ENCODE measurements at places on chromosomes 13 and 19.

DNA sequence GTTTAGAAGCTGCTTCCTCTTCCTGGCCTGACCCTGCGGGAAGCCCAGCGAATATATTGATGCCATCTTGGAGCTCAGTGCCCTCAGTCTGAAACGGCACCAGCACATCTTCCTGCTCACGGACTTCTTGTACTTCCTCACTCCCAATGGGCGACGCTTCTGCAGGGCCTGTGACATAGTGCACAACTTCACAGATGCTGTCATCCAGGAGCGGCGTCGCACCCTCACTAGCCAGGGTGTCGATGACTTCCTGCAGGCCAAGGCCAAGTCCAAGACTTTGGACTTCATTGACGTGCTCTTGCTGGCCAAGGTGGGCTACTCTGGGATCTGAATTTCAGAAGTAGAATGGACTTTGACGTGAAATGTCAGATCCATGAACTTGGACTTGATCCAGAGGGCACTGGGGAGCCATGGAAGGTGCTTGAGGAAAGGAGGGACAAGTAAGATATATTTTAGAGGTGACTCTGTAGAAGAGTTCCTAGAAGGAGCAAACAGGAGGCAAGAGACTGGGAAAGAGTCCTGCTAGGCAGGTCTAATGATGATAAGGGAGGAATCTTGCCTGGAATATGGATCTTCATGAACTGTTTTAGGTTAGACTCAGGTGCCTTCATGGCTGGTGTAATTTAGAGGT lies 38.4 kb upstream of the CYP4F8 start:
- DNase-seq, result no peak

DNA sequence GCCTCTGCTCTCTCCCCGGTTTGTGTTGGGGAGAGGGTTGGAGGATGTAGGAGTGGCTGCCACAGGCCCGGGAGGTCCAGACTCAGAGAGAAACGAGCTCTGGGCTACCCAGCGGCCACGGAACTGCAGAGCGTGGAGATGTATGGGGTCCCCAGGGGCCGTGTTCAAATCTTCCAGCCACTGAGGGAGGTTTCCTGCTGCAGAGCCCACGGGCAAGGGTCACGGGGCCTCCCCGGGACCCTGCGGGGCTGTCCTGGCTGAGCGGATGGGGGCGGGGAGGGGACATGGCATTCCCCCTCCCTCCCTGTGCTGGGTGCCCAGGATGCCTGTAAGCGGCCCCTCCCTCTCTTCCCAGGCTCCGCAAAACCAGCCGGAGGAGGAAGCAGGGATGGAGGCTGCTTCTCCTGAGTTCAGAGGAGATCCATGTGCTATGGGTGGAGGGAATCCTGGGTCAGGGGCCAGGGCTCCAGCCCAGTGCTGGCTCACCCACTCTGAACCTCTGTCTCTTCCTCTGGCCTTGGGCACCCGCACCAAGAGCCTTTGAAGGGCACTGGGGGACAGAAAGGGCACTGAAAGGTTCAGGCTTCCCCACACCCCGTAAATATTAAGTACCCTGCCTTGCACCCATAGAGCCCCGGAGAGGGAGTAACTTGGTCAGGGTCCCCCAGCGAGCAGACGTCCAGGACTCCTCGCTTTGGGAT lies 22.6 kb downstream of the SMIM24 start:
- no peak for DNase-seq

DNA sequence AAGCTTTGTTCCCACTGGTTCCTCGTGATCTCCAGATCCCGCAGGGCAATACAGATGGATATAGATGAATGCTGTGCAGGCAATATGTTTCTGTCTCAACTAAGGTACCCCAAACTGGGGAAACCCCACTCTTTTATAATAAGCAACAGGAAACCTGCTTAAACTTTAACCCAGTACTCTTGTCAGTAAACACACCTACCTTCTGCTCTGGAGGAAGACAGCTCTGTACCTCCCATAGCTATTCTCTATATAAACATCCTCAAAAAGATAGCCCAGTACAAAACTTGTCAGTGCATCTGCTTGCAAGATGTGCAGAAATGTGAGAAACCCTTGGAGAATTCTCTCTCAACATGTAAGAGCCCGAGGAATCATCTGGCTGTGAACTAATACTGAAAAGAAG lies 583.6 kb downstream of the OLFM4 start:
- no peak for DNase-seq

DNA sequence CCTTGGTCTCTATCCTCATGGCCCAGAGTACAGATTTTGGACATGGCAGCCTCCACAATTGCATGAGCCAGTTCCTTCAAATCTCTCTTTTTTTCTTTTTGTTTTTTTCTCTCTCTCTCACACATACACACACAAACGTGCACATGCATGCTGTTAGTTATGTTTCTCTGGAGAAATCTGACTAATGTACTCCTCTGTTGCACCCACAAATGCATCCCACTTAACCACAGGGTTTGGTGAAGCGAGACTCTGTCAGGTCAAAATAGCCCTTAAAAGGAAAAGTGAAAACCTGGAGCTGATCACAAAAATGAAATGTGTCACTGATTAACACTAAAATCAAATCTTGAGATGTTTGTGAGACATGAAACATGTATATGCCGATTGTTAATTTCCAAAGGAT lies 374.6 kb upstream of the ARGLU1 start:
- DNase-seq, result no peak

- no peak for DNase-seq
Measured at GRCh38 chr13:99572131-99572530, 70.9 kb downstream of the TM9SF2 start.

GRCh38 chr13:112241288-112241687 lies 134.9 kb upstream of the SPACA7 start:
- DNase-seq, result no peak

DNA sequence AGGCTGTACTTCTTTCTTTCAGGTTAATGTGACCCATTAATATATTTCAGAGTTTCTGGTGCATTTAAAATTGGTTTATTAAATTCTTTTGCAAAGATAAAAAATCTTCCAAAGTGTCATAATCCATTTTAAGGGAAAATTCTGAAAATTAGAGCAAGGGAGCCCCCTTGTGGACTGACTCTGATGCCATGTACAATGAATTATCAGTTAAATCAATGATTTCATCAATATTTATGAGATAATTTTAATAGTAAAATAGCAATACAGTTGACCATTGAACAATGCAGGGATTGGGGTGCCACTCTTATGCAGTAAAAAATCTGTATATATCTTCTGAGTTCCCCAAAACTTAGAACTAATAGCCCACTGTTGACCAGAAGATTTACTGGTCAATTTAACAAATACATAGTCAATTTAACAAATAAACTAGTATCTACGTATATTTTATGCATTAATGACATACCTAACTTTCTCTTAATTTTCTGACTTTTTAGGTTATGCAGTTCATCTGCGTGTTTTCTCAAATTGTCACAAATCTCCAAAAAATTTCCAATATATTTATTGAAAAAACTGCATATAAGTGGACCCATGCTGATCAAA lies 479.1 kb upstream of the MIR17HG start:
- no peak for DNase-seq

- DNase-seq, result peak; percentile 57
Measured at GRCh38 chr19:40221858-40222619, 3.9 kb upstream of the TTC9B start.

DNA sequence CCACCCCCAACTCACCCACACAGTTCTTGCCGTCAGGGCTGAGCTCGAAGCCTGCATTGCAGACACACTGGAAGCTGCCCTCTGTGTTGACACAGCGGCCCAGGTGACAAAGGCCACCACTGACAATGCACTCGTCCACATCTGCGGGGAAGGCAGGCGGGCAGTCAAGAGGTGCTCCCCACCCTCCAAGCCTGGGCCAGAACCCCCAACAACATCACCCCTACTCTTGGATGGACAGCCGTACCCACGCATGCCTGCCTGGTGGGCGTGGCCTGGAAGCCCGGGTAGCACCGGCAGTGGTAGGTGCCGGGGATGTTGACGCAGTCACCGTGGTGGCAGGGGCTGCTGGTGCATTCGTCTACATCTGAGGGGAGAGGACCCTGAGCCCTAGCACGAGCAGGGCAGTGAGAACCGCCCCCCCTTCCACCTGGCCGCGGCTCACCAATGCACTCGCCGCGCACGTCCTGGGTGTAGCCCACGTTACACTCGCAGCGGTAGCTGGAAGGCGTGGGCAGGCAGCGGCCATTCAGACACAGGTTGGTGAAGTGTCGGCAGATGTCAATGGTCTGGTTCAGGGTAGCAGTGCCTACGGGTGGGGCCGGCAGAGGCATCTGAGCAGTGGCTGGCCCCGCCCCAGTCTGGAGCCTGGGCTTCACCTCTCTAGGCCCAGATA lies 13.3 kb downstream of the FBN3 start:
- no peak for DNase-seq

DNA sequence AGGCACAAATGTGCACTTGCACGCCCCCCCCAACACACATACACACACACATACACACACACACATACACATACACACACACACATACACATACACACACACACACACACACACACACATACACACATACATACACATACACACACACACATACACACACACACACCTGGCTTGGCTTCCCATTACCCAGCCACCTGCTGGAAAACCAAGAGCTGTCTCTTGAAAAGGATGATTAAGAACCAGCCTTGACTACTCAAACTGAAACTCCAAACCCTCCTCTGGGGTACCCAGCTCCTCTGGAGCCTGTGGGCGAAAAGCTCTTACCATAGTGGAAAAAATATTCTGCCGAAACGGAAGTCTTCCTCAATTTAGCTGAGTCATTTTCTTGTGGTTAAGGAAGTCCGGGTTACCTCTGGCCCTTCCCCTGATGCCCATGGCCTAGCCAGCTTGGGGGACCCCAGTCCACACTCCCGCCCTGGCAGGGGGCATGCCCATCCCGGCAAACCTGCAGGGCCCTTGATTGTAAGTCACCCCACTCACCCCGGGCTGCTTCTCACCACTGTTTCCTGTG lies 21.9 kb downstream of the CEBPA start:
- peak; percentile 71 for DNase-seq

GRCh38 chr19:21314676-21315075 lies 14.5 kb downstream of the ZNF708 start:
- DNase-seq, result no peak

- peak; percentile 93 for DNase-seq
Measured at GRCh38 chr19:38317104-38317612, 1.4 kb upstream of the YIF1B start.

GRCh38 chr13:110576070-110576394 lies 14.5 kb upstream of the RAB20 start:
- DNase-seq, result no peak

DNA sequence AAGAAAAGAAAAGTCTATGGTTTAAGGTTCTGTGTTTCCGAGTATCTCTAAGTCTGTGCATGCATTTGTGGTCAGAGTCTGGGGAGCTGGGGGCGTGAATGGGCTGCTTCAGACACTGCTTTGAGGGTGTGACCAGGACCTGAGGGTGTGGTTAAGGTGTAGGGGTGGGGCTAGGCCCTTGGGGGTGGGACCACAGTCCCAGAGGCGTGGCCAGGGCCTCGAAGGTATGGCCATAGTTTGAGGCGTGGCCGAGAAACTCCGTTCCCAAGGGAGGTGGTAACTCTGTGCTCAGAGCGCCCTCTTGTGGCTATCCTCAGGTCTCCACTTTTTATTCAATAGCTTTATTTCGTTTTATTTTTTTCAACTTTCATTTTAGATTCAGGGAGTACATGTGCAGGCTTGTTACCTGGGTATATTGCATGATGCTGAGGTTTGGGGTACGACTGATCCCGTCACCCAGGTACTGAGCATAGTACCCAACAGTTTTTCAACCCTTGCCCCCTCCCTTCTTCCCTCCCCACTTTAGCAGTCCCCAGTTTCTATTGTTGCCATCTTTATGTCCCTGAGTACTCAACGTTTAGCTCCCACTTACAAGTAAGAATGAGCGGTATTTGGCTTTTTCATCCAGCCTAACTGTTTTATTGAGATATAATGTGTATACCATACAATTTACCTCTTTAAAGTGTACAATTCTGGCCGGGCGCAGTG lies 7.0 kb upstream of the CBLC start:
- peak; percentile 75 for DNase-seq

DNA sequence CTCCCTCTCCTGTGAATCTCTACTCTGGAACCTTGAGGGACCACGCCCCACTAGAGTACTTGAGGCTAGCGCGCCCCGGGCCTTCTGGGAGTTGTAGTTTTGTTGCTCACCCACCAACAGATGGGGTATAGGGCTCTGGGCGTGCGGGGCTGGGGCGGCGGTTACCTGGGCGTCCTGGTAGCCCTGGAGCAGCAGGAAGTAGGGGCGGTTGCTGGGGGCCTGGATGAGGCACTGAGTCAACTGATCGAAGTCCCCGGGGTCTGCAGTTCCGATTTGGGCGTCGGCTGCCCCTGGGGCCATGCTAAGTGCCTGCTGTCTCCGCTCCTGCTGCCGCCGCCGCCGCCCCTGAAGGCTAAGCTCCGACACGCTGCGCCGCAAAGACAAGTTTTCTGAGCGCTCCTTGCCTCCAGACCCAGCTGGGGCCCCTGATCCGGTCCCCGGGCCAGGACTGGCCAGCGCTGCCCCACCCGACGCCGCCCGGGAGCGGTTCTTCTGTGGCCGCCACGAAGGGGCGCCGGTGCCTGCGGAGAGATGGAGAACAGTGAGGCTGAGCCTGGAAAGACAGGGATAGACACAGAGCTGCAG lies 5.3 kb downstream of the RASIP1 start:
- no peak for DNase-seq

DNA sequence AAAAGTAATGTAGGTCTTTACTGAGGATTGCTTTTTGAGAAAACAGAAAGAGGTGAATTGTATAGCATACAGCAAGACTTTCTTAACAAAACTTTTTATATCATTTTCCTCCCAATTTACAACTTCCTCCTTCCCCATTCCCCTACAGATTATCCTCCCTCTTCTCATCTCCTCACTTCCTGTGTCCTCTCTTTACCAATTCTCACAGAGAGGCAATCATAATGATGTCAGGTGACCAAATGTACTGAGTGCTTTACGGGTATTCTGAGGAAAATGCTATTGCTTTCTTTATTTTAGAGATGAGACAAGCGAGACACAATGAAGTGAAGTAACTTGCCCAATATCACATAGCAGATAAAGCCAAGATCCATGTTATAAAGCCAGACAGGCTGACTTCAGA lies 1.7 kb upstream of the MTMR6 start:
- peak; percentile 50 for DNase-seq

DNA sequence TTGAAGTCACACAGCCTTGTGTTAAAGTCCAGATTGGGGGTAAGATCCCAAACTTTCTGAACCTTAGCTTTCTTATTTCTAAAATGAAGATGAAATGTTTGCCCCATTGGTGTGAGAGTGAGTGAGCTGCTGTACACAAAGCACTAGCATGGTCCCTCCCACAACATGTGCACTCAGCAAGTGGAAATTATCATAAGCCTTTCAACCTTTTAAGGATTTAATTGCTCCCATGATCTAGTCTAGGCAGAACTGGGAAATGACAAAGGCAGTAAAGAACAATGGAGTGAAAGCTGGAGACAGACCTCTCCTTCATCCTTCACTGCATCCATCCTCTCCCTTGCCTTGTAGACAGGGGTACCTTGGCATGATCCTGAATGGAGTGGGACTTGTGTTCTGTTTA lies 76.0 kb upstream of the GPR12 start:
- no peak for DNase-seq

GRCh38 chr13:51603716-51604115 lies 19.5 kb downstream of the WDFY2 start:
- DNase-seq, result no peak

- DNase-seq, result no peak
Measured at GRCh38 chr19:5567360-5567969, at the start of gene TINCR. TINCR (minus strand) TSS chr19:5567953.

GRCh38 chr19:20503476-20503875 lies 62.1 kb downstream of the ZNF737 start:
- no peak for DNase-seq

Measured in GF-D8 (cell line).